ENCODE measurements at places on chromosomes 1 and 21. TPM values are rescaled to one million over a fixed set of nuclear protein-coding genes. Genes with fewer than 3 reads are reported as not detected.

PPFIA4 gene
- total RNA-seq: 44.1 TPM

ADGRB2 gene
- total RNA-seq: 103 TPM

LCA5L gene
- not detected for total RNA-seq

LRRC52 gene
- not detected for total RNA-seq

MYBPH gene
- total RNA-seq: not detected

OR6N1 gene
- not detected for total RNA-seq

LRRC8D gene
- total RNA-seq: 34.1 TPM

SLC6A17 gene
- 27.2 TPM for total RNA-seq

ST6GALNAC3 gene
- total RNA-seq: 16.3 TPM

Measured in parietal lobe (tissue), 2 donors.